ENCODE measurements at places on chromosomes 12 and 14.

DNA sequence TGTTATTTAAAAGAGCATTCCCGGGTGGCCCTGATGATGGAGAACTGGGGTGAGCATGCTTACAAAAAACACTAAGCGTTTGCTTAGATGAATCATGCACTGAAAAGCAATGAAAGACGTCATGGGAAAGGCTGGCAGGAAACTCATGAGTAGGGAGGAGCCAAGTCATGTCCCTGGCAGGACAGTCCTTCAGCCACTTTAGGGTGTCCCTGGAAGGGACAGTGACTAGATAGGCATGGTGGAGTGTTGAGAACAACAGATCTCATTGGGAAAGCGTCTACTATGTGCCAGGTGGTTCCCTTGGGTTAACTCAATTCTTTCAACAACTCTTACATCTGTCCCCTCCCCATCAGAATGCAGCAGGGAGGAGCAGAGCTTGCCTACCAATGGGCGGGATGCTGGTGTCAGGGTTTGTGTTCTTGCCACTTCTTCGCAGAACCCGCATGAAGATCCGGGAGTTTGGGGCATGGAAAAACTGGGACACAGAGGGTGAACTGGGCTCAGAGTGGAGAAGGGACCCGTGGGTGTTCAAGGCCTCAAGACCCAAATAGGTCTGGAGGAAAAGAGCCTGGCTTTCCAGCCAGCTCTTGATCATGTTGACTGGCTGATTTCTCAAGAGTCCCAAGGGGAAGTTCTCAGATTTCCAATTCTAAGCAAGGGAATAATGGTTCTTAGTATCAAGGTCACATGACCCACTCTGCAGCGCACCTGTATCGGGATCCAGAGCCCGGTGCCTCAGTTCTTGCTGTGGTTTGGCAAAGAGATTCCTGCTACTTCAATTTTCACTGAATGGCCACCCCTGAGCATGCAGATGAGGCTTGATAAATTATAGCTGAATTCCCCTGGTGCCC, 653.9 kb upstream of the TBX3 start:
- no peak for DNase-seq

DNA sequence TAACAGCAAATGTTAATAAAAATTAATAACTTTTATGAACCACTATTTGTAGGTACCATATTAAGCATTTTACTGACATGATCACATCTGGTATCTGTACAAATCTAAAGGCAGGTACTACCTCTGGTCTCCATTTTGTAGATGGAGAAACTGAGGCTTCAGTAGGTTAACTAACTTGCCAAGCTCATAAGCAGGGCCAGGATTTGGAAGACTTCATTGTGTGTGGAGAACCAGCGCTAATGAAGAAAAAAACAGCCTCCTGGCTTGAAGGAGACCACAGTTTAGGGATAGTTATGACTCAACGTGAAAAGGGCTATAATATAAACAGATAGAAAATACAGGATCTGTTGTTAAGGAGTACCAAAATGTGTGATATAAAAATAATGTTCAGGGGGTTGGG, 1.0 kb downstream of the NUP37 start:
- DNase-seq, result no peak

DNA sequence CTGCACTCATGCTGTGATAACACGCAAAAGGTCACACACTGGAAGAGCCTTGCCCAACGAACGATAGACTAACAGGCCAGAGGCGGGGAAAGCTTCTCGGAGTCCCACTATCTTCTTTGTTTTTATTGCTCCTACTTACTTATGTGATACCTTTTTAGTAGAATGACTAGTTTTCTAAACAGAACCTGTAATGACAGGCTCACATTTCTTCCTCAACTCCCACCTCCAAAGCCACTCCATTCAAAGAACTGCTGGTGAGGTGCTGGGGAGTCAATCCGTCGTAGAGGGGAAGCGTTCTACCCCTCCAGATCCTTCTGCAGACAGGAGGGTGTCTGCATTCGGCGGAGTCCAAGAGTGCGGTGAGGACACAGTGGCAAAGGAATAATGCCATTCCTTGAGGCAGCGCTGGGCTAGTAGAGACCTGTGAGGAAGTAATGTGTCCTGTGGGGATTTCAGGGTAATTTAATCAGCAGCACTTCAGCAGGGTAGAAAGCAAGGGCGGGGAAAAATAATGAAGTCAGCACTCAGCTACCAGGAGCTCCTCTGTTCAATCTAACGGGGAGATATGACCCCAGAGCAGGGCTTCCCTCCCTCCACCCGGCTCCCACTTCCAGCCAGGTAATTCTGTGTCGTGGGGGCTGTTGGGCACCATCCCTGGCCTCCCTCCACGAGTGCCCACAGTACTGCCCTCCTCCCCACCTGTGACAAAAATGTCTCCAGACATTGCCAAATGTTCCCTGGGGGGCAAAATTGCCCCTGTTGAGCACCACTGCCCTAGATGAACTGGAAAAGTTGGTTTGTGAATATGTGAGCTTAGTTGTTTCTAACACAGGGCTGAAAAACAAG, 25.2 kb downstream of the SPRING1 start:
- no peak for DNase-seq

DNA sequence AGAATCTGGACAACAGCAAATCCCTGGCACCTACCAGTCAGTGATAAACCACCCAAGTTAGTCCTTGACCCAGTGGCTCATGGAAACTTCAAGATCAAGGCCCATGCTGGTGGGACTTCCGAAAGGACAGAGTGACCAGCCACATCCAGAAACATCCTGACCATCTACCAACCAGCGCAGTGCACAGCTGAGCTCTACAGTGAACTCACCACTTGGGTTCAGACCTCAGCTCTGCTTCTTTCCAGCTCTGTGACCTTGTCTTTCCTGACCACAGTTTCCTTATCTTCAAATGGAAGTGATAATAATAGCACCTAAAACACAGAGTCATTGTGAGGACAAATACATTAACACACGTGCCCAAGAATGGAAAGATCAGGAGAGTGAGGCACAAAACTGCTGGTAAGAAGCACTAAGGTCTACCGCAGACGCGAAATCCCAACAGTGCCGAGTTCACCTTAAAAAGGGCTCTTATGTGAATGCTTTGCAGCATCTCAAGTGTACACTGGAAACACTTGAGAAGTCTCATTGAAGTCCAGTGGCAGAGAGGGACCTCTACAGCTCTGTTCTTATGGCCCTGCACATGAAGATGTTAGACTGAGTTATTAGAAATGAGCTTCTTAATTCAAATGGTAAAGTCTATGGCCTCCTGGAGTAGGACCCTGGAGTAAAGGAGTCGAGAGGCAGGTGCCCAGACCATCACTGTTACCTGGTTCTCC, 128.8 kb downstream of the CCDC60 start:
- no peak for DNase-seq

DNA sequence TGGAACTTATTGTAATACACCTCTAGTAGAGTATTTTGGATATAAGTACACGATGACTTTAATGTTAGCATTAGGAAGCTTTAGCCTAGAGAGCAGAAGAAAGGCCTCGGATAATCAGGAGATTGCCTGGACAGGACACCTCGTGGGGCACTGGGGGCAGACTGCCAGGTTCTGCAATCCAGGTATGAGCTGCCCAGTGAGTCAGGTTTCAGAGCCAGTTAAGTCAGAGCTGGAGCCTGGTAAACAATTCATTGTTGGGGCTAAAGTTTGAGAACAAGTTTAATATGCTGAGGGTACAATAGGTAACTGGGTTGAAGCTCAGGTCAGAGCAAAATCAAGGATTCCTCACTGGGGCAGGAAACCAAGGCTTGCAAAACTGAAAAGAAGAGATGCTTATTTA, 107.4 kb downstream of the RERGL start:
- DNase-seq, result no peak

DNA sequence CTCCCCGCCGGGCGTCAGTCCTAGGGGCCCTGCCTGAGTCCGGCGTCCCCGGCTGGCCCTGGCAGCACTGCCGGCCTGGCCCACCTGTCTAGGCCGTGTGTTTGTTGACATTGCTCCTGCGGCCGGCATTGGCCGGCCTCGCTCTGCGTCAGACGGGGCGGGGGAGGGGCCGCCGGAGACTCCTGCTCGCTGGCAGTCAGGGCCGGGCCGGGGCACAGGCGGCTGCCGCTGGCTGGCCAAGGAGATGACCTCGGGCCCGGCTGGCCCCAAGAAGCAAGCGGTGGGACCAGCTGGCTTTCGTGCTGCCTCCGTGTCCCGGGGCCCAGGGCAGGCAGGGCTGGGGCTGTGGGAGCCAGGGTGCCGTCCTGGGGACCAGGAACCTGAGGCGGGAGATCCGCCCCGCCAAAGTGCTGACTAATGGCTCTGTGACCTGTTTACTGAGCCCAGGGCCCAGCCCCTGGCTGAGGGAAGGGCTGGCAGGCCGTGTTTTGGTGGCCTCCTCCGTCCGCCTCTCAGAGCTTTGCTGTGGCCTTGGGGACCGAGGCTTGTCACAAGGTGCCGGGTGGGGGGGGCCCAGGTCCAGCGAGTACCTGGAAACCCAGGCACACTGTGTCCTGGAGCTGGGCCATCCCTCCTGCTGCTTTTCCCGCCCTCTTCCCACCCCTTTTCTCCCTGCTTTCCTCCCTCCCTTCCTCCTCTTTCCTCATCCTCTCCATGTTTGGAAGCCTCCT, 1.8 kb downstream of the ULK1 start:
- DNase-seq, result peak; percentile 29

GRCh38 chr12:53192531-53193021, 11.9 kb upstream of the CSAD start:
- DNase-seq, result no peak

- no peak for DNase-seq
Measured at GRCh38 chr12:45257185-45257930, 41.5 kb downstream of the ANO6 start.

DNA sequence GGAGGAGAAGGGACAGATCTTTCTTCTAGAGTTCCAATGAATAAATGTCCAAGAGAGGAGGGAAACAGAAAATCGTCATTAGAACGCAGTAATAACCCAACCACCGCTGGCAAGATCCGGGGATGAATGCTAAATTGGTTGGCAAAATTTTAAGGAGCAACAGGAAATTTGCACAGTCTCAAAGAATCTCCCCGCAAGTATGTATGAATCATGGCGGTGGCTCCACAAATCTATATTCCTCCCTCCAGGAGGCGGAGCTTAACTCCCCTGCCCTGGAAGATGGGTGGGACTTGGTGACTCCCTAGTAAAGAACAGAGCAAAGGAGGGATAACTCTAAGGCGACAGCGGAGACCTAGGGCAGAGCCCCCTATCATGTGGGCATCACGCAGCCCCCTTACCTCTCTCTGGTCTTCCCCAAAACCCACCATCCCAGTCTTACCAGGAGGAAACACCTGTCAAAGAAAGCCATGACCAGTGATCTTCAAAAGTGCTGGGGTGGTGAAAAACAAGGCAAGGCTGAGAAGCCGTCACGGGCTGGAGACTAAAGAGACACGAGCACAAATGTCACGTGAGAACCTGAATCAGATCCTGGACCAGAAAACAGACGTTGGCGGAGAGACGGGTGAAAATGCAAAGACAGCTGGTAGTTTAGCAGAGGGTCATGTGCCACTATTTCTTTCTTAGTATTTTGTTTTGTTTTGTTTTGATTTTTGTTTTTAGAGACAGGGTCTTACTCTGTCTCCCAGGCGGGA, 125.8 kb downstream of the NCOR2 start:
- no peak for DNase-seq

DNA sequence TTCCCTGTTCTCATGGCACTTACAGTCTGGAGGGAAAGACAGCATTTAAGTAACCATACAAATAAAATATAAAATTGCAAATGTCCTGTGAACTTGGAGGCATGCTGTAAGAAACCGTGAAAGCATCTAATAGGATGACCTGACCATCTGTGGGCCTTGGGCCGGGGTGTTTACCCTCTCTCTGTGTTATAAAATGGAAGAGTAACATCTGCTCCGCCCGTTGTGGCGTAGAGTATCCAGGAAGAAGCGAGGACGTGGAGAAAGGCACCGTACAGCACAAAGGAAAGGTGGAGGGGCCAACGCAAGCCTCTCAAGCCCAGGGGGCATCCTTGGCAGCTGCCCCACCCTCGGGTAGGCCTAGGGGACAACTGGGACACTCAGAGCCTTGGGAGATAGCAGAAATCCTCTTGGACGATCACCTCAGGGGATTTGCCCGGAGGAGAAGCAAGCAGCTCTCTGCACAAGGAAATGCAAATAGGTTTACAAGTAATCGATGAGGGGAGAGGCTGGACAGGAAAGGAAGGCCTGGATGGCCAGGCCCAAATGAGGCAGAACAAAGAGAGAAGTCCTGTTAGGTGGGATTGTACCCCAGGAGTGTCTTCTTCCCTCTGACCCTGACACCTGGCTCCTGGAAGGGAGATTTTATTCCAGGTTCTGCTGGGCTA, 26.2 kb downstream of the VSX2 start:
- DNase-seq, result no peak

- DNase-seq, result no peak
Measured at GRCh38 chr12:68506619-68507018, 104.1 kb upstream of the RAP1B start.

DNA sequence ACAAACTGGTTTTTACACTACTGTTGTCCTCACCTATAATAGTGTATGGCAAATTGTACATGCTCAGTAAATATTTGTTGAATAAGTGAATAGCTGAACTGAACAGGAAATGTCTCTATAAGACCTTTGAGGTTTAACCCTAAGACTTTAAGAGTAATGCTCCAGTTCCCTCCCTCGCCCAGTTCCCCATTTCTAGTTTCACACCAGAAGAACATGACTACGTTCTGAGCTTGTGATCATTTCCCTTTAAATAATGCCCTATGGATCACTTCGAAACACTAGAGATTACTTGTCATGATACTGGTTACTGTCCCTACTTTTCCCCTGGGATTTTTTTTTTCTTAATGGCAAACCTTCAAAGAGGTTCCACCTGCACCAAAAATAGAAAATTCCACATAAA, 69.3 kb downstream of the PRKD1 start:
- no peak for DNase-seq

GRCh38 chr12:50314636-50315312, 31.5 kb upstream of the LIMA1 start:
- no peak for DNase-seq

DNA sequence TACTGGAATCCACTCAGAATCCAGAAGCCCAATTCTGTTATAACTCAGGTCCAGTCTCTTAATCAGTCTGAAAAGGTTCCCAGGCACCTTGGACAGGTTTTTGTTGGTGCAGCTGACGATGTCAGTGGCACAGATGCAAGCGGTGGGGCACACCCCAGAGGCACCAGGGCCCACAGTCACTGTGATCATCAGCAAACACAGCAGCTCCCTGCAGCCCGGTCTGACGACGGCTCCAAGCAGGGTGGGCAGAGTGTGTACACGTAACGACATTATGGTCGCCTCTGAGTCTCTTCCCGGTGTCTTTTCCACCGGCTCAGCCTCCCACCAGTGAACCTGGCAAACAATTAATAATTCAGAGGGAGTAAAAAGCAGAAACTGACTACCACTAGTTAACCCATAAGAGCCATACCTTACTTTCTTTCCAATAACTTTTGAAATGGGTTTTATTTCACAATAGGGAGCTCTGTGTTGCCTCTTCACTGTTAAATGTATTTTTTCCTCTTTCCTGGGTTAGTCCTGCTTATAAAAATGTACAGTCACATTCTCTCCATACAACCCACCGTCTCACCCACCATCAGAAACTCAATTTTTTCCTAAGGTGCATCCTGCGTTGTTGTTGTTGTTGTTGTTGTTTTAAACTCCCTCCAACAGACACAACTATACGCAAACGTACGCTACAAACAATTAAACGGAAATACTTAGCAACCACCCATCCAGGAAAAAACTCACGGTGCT, 521 bp upstream of the PCED1B start:
- peak; percentile 25 for DNase-seq
